ENCODE measurements at places on chromosomes 5 and 9.

- DNase-seq = no peak
Measured at GRCh38 chr5:13580058-13580457, 364.4 kb downstream of the DNAH5 start.

- DNase-seq = peak; percentile 49
Measured at GRCh38 chr5:141359790-141360426, at the start of gene PCDHGB2. PCDHGB2 (plus strand) TSS chr5:141359994; CDS start chr5:141360136, 142 bp downstream.

- no peak for DNase-seq
Measured at GRCh38 chr5:124193371-124193789, 553.1 kb downstream of the ZNF608 start.

DNA sequence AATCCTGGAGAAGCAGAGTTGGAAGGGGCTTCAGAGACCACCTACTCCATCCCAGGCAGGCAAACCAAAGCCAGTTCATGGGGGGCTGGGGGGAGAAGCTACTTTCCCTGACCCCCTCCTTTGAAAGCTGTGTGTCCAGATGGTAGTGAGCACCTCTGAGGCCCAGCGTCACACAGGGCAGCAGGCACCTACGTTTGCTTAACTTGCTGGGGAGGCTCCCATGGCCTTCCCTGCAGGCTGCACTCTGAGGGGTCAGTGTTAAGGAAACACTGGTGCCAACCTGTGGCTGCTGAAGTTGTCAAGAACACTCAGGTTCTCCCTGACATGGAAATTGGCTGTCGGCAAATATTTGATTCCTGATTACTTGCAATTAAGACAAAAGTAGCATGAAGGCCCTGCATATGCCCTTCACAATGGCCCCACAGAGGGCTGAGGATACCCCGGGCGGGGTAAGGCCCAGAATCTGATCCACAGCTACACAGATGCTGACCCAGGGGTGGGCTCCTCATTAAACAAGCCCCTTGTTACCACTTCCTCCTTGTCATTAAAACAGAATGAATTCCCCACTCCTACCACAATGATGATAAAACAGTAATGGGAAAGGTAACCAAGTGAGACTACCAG lies 208.5 kb downstream of the FSTL4 start:
- DNase-seq = no peak

- DNase-seq = no peak
Measured at GRCh38 chr9:71498691-71499090, 269.6 kb downstream of the CEMIP2 start.

GRCh38 chr5:142844866-142845265 lies 74.7 kb downstream of the ARHGAP26 start:
- no peak for DNase-seq

DNA sequence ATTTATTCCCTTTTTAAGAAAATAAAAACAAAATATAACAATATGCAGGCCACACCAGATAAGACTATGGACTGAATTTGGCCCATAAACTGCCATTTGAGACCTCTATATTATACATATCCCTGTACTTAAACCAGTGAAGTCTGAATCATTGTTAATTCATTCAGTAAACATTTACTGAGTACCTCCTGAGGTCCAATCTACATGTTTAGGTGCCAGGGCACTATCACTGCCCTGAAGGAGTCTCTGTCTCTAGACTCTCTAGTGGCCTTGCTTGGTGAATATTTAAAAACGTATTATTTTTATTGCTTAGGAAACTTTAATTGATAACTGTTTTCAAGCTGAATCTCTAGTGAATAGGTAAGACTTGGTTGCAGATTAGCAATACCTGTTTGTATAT lies 74.7 kb upstream of the ELL2 start:
- DNase-seq = no peak

- DNase-seq = no peak
Measured at GRCh38 chr9:113828221-113828620, 47.9 kb upstream of the ZNF618 start.

- DNase-seq = no peak
Measured at GRCh38 chr9:130215341-130216119, 43.3 kb downstream of the NCS1 start.

GRCh38 chr5:143037071-143037470 lies 266.9 kb downstream of the ARHGAP26 start:
- no peak for DNase-seq

GRCh38 chr9:78903581-78903980 lies 606.7 kb downstream of the PSAT1 start:
- no peak for DNase-seq

DNA sequence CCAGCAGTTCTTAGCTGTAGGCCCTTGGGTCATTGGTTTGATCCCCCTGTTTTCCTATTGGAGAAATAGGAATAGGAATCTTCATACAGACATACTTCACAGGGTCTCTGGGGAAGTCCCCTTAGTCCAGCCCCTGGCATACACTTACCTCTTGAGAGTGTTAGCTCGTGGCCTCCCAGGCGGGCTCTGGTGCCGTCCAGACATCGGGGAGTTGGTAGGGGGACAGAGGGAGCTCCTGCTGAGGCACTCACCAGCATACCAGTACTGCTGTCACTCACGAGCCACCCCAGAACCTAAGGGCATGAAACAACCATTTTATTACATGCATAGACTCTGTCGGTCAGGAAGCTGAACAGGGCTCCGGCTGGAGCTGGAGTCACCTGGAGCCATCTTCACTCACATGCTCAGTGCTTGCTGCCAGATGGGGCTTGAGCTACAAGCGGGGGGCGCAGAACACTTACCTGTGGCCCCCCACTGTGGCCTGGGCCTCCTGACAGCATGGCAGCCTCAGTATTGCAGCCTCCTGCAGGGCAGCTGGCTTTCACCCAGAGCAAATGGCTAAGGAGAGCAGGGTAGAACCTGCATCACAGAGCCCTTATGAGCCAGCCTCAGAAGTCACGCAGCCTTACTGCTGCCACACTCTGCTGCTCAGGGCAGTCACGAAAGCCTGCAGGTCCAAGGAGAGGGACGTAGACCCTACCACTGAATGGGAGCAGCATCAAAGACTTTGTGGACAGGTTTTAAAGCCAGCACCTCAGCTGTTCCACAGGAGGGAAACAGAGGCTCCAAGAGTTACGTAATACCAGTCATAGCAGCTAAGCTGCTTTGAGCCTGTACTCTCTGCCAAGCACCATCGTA lies 58.3 kb upstream of the ANGPTL2 start:
- no peak for DNase-seq

DNA sequence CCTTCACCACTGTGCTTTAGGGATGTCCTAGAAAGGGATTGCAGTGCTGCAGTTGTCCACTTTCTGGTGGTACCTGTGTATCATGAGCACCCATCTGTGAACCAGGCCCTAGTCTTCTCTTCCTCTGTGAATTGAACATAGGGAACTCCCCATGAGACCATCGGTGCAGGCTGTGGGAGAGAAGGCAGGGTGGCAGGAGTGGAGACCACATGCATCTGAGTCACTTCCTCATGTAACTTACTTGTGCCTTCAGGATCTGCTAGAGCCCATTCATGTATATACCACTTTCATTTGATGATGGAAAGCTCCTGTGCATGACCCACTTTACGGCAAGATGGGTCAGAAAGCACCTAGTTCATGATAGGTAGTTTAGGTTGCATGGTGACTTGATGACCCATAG lies 478.1 kb upstream of the CDH9 start:
- DNase-seq = no peak

DNA sequence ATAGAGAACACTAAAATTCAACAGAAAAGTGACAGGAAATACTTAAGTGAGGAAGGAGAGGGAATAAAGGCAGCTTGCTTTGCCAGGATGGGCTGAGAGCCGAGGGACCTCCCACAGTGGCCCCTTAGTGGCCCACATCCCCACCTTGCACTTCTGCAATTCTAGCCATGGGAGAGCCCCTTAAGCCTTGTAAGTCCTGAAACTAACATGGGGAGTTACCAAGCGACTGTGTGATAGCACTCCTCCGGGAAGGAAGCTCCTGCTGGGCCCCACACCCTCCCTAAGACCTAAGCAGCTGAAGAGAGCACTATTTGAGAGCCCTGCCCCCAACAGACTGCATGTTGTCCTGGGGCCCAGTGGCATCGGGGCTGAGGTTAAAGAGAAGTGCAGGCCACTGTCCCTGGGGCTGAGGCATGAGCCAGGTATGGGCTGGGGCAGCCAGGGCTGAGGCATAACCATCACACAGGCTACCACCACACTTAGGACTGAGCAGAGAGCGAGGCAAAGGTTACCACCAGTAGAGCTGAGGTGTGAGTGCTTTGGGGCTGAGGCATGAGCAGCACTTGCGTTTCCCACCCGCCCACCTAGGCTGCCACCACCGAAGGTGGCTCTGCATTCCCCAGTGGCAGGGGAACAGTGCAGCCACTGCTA lies 301.8 kb upstream of the TRPC7 start:
- DNase-seq = no peak

DNA sequence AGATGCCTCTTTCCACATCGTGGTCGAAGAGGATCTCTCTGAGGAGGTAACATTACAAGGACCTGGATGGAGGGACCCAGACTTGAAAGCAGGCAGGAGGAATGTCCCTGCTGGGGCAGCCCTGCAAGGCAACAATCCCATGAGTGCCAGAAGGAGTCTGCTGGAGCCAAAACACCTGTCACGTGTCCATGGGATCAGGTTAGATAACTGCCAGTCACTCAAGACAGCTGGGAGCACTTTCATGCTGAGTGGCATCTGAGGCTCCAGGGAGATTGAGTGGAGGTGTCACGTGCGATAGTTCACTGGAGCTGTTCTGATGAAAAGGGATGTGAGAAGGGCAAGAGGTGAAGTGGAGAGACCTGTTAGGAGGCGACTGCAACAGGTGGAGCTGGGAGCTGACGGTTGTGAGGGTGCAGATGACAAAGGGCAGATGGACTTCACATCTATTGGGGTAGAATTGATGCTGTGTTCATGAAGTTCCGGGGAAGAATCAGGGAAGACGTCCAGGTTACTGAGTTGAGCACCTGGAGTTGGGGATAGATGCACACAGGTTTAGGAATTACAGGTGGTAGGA lies 68.4 kb downstream of the ICE1 start:
- no peak for DNase-seq

DNA sequence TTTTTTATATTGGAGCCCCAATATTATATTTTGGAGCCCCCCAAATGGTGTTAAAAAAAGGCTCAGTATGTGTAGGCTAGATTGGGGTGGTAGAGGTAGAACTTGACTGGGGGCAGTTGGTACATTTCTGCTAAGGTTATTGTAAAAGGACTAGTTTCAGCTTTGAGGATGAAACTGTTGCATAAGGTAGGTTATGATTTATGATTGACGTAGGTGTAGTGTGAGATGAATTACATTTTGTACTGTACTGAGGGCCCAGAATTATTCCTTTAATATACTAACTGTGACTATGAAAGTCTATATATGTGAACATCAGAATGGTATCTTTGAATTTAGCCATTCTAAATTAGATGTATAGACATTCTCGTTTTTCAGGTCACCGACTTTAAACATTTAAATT lies 3.6 kb downstream of the RIC1 start:
- no peak for DNase-seq

DNA sequence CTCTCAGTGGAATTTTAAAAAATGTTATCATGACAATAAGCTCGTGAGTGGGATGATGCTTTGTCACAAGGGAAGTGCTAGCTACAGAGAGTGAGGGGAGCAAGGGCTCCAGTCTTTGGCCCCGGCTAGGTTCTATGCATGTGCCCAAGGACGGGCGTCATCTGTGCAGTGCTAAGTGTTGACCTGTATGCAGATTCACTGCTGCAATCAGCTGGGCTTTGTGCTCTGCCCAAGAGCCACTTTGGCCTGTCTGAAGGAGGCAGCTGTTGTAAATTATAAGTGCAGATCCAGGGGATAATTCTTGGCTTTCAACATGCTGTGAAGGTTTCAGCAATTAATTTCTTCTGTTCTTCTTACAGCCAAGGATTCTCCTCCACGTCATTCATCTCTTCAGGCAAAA lies 268.6 kb downstream of the PSAT1 start:
- no peak for DNase-seq

DNA sequence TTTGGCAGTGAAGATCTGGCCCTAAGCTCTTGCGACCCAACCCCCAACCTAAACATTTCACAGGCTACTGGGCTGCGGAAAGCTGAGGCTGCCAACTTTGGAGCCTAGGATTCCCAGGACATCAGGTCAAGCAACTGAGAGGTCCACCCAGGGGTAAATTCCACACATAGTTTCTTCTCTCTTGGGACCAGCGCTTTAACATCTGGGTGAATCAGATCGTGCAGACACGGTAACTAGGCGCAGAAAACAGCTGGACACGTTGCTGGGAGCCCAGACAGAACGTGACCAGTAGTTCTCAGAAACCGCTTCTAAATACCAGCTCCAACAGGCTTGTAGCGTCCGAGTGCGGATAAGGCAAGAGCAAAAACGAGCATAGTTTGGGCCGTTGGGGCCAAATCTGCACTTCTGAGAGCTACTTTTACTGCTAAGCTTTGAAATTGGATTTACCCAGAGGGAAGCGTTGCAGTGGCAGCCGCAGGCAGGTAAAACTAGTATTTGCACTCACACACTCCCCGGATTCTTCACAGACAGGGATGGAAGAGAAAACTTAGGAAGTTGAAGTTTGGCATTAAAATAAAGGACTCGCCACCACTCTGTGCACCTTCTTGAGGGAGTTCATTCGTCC lies 11.8 kb downstream of the ITGA1 start:
- DNase-seq = no peak

GRCh38 chr9:133478851-133479711 lies at the start of gene SLC2A6:
SLC2A6 (minus strand) TSS chr9:133479099; CDS start chr9:133479059, 40 bp downstream.
- DNase-seq = peak; percentile 48

- peak; percentile 56 for DNase-seq
Measured at GRCh38 chr9:3475300-3476020, 50.3 kb downstream of the RFX3 start.

- no peak for DNase-seq
Measured at GRCh38 chr5:65647941-65648340, 23.1 kb downstream of the SHLD3 start.

GRCh38 chr5:73426034-73426433 lies 22.5 kb downstream of the FOXD1 start:
- DNase-seq = no peak

GRCh38 chr9:28779243-28779642 lies 1206.0 kb upstream of the C9orf72 start:
- DNase-seq = no peak

DNA sequence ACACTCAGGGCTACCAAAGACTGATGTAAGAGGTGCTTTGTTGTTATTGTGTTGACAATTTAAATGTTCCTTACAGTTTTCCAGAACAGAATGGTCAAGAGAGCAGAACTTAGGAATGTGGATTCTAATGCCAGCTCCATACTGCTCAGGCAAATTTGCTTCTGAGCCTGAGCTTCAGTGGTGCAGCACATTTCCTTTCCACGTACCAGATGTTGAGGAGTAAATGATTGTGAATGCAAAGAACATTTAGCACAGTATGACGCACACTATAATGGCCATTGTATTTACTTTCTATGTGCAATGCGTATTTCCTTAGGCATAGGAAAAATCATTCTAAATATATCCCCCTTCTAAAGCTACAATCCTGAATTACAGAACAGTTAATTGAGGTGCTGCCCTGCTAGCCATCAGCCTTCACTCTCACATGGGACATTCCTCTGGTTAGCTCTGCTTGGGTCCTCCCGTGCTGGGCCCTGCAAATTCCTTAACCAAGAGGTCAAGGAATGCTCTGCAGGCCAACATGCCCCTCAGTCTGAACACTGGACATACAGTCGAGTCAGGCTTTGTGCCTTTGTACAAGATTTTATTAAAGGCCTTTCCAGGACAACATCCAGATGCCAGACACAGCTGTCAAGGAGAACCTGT lies 21.1 kb upstream of the TMEM174 start:
- no peak for DNase-seq

GRCh38 chr5:136025900-136026299 lies 2.9 kb upstream of the TGFBI start:
- DNase-seq = no peak

- DNase-seq = no peak
Measured at GRCh38 chr5:74491586-74491985, 148.9 kb downstream of the ENC1 start.

- peak; percentile 42 for DNase-seq
Measured at GRCh38 chr5:56329652-56330051, 96.5 kb upstream of the ANKRD55 start.

All from GM12864 (cell line).